ENCODE measurements at places on chromosomes 7 and 10.
A peak's percentile ranks its signal among the peaks of the same experiment; 100 is the strongest.

- no peak for DNase-seq
Measured at GRCh38 chr10:129524936-129525335, 57.9 kb downstream of the MGMT start.

DNA sequence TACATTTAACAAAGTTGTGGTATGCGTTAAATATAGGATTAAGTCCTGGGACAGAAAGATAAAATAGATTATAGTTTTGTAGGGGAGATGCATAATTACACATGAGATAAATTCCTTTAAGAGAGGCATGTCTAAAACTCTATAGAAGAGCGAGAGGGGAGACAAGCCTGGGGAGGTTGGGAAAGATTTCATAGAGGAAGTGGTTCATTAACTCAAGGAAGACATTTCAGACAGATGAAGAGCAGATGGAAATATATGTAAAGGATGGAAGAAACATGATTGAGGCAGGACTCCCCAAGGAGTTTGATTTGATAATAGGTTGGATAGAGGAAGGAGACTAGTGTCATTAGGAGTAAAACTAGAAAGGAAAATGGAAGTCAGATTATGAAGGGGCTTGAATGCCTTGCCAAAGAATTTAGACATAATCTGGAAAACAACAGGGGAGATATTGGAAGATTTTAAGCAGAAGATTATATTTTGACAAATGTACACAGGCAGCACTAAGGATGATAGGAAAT is 96.1 kb downstream of the PHTF2 start:
- DNase-seq: no peak

GRCh38 chr7:67907792-67908191 is 911.2 kb downstream of the TYW1 start:
- no peak for DNase-seq

DNA sequence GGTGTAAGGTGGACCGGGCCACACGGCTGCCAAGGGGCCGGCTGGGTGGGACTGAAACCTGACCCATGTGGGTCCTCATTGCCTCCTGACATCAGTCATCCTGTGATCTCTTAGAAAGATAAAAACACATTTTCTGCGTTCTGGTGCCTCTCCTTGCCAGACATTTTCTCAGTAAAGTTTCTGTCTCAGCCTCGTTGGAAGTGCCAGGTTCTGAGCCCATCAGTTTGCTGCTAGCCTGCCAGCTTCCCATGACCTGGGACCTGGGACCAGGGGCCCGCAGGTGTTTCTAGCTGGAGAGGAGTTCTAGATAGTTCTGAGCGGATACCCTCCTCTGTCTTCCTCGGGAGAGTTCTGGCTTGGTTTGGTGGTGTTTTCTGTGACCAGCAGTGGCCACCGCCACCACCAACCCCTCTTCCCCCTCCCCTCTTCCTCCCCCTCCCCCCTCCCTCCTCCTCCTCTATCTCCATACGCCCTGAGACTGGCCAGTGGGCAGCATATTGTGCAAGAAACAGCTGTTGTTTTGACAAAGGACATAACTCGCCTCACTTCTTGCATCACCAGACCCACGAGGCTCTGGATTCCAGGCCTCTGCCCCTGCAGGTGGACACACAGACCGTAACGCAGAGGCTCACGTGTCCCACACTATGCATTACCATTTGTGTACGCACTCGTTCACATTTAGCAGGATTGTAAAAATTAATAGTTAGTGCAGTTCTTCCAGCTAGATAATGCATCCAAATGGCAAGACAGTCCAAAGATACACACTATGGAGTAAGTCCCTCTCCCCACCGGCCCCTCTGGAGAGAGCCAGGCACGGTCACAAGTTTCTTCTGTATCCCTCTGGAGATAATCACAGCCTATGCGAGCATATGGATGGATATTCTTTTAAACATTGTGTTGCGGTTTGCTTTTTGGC is 94.6 kb downstream of the CUX1 start:
- peak; percentile 70 for DNase-seq

GRCh38 chr10:30820261-30820991 is 190.9 kb upstream of the LYZL2 start:
- peak; percentile 96 for DNase-seq

Data from umbilical cord (tissue), 2 donors.